ENCODE measurements at places on chromosomes 7 and 10. TPM values are rescaled to one million over a fixed set of nuclear protein-coding genes. Genes with fewer than 3 reads are reported as not detected.

The NPC1L1 gene
- not detected for total RNA-seq

The GRID2IP gene
- 0.90 TPM for total RNA-seq

The SEMA4G gene
- 1.4 TPM for total RNA-seq

The ADIRF gene
- not detected for total RNA-seq
